Esophagus squamous epithelium (tissue), 5 donors: ENCODE measurements at places on chromosomes 3 and 15.

- DNase-seq: no peak
These were observed 20.3 kb downstream of the KLHDC8B start for GRCh38 chr3:49191741-49192140.

GRCh38 chr3:58202917-58203360, 7.8 kb downstream of the DNASE1L3 start:
- DNase-seq: no peak

DNA sequence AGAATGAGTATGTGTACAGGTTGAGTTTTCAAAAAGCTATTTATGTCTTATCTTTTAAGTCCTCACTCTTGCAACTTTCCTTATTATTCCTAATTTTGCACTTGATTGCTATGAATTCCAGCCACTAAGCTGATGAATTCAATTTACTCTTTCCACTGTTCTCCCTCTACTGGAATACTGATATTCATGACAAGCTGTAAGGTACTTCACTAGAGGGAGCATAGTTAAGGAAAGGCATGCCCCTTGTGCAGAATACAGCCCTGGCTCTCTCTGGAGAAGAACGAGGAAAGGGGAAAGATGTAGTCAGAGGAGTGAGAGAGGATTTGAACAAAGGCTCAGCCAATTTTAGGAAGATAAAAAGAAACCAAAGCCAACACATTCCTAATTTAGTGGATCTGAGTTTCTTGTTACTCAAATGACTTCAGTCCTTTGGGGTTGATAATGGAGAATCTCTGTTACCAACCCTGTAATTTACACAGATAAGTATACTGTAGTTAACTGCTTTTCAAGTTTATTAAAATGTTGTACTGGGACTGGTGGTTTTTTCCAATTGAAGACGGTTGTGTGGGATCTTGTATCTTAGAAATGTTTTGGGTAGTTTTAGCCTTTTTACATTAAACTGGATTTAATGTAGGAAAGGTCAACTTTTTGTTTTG, 4.0 kb downstream of the SCAANT1 start:
- DNase-seq: no peak

- no peak for DNase-seq
These were observed 63.5 kb downstream of the CHRD start for GRCh38 chr3:184443364-184443763.

- DNase-seq: no peak
These were observed 66.9 kb downstream of the DCLK3 start for GRCh38 chr3:36697229-36698001.

DNA sequence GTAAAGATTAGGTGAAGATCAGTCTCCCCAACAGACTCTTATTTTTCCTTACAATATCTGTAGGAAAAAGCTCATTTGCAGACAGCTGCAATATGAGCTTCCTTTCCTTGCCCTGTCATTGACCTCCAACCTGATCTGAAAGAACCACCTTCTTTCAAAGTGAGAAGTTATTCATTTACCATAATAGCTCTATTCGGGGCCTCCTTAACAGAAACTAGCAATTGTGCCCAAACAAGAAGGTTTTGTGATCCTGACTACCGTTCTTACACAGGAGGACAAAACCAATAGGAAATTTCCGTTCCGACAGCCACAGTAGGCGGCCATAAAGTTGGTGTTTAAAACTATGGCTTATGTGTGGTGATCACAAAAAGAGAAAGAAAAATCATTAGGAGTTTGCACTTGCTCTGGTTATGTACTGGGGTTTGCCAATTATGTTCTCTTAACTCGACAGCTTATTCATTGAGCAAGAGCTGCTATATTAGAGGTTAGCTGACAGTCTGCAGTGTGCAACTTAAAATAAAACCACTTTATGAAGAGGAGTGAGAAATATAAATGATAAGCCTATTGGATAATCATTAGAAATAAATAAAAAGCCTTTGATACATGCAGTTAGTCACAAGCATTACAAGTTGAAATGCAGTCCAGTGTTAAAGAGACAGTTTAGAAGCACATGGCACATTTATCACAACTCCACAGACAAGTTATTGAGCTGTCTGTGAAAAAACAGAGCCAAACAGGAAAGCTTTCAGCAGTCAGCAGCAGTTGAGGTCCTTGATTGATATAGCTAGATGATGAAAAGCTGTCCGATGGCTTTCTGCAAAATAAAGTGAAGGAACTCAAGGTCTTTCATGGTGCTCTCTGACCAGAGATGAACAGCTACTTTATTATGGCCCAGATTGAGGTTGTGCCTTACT, 199.8 kb downstream of the WDR72 start:
- DNase-seq: no peak

DNA sequence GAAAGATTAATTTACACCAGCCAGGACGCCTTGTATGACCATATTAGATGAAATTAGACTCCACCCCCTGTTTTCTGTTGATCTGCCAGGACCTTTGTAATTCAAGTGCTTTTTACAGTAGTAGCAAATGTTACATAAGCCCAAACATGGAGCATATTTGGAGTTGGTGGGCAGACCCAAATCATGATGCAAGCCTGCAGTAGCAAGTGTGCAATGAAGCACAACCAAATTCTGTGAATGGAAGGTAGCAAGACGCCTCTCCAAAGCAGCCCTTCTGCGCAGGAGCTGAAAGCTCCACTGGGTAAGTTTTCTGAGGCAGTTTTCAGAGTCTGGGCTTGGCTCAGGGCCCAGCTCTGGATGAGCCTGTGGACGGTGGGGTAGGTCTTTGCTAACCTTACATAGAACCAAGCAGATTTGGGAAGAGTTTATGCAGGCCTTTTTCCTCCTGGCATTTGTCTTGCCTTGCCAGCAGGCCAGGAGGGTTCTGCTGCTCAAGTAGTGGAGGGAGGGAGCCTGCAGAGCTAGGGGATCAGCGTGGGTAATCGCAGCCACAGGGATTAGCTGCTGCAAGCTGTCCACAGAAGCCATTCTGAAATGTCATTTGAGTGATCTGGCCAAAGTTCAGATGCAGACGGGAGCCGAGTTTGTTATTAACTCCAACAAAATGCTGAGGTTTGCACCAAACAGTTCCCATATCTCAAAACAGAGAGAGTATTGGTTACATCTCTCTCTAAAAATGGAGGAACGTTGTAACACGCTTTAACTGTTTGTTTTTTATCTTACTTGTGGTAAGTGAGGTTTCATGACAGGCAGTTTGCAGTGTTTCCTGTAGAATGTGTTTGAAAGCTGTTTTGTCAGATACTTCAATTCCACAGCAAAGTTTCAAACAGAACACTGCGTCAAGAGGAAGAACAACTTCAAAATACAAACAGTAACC, 55.4 kb downstream of the PSMD6 start:
- DNase-seq: no peak

- DNase-seq: no peak
These were observed 246.2 kb downstream of the LRTM1 start for GRCh38 chr3:54681706-54682105.

- DNase-seq: no peak
These were observed 12.3 kb upstream of the PCSK6 start for GRCh38 chr15:101501703-101502373.

DNA sequence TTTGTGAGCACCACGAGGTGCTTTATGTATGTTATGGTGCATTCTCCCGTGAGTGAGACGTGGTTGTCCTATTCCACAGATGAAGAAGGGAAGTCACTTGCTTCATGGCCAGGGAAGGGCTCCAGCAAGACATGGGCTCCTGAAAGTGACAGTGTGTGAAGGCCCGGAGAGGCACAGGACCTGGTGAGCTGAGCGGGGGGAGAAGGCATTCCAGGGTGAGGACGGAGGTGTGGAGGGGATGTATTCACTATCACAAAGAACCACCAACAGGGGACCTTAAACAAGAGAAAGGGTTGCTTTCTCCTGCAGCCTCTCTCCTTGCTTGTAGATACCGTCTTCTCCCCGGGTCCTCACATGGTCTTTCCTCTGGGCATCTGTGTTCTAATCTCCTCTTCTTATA, 139.1 kb downstream of the FBLN2 start:
- no peak for DNase-seq

- no peak for DNase-seq
These were observed 198.4 kb upstream of the LPP start for GRCh38 chr3:187955587-187955952.

- no peak for DNase-seq
These were observed 60.1 kb downstream of the MBNL1 start for GRCh38 chr3:152328841-152329240.

DNA sequence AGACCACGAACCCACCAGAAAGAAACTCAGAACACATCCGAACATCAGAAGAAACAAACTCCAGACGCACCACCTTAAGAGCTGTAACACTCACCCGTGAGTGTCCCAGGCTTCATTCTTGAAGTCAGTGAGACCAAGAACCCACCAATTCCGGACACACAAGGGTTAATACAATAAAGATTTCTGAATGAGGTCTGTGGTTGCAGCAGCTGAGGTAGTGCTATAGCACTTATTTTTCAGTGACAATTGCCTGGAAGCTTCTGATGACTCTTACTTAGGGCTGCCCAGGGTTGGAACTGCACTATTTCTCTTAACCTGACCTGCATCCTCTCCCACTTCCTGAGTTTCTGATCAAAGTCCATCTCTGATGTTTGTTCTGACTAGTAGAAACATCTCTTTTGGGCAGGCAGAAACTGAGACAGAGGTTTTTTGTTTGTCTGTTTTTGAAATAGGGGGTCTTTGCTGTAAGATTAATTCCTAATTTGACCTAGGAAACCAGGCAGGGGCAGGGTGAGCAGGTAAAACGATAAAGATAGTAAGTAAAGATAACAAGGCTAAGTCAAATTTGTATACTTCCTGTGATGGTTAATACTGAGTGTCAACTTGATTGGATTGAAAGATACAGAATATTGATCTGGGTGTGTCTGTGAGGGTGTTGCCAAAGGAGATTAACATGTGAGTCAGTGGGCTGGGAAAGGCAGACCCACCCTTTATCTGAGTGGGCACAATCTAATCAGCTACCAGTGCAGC, 169.1 kb downstream of the GAP43 start:
- DNase-seq: no peak

- no peak for DNase-seq
These were observed 7.2 kb upstream of the IVD start for GRCh38 chr15:40398413-40398873.

- DNase-seq: no peak
These were observed 205.9 kb downstream of the MBNL1 start for GRCh38 chr3:152474585-152474984.

DNA sequence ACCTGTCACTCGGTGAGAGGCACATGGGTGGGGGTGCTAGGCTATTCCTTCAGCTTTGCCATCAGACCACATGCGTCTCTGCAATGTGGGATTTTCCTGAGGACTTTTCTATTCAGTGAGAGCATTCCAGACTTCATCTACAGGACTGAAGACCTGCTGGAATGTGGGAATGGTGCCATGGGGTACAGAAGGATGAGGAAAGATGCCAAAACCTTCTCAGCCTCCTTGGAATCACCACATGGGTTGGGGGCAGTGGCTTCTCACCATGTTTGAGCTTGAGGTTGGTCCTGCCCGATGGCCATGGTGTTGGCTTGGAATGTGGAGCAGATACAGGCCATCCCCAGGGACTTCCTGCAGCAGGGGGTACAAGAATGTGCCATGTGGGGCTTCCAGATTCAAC, 80.9 kb upstream of the KLF13 start:
- DNase-seq: no peak

- DNase-seq: no peak
These were observed 401 bp downstream of the SEC11A start for GRCh38 chr15:84715441-84716035.

GRCh38 chr3:106920609-106921008, 456.6 kb upstream of the CCDC54 start:
- no peak for DNase-seq

GRCh38 chr3:59023612-59024011, 26.2 kb downstream of the CFAP20DC start:
- no peak for DNase-seq

DNA sequence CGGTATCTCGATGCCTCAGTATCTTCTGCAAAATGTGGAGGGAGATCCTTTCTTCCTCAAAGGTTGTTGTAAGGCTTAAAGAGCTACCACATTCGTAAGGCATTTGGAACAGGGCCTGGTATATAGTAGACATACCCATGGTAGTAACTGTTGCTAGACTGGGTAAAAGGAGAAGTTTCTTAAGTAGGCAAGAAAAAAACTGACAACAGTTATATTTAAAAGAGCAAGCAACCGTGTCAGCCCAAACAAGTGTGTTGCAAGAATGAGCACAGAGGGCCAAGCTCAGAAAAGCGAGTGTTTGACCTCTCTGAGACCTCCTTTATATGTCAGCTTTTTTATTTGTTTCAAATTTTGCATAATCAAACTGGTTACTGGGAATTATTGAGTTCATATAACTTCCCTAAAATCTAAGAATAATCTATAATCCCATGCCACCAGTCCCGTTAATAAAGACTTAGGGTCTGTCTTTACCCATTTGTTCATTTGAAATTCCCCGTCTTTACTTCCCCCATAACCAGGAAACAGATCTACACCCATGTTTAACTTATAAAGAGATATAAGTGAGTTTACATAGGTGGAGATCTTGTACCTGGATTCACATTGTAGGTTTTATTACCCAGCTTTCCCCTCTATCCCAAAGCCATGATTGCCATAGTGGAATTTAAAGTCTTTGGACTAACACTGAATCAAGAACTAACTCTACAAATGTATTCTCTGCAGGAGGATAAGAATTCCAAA, 7.3 kb downstream of the B3GNT5 start:
- DNase-seq: no peak

DNA sequence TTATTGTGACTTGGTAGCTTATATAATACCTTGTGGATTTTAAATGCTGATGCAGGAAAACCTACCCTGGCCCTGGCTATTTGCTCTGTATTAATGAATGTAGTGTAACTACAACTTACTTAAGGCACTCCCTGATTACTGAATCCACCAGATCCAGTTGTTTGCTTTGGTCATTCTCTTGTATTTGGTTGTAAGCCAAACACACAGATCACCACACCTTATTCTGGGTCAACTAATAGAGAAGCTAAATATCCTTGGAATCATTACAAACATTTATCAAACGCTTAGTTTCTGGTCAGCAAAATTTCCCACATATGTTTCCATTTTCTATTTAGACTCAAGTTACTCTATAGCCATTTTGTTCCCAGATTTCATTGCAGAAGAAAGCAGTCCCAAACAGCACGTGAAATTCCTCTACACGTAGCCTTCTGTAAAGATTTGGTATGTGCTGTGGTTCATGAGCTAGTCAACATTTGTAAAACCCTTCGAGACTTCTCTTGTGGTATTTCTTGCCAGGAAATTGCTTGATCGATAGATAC, 322.6 kb downstream of the MEX3B start:
- no peak for DNase-seq

DNA sequence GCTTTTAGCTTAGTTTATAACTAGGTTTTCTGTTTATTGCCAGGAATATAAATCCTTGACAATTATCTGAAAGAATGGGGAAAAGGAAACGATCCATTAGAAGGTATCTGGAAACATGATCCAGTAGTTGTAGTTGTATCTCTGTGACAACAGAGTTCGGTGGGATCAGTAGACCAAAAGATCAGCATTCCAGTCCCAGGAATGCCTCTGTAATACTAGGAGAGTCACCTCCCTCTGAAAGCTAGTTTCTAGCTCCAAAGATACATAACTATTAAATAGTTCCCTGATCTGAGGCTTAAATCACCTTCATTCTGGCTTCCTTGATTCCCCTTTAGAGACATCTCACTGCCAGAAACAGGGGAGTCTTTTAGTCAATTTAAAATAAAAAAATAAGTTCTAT, 34.1 kb downstream of the MB21D2 start:
- no peak for DNase-seq

- DNase-seq: no peak
These were observed 85.2 kb upstream of the ADAMTS17 start for GRCh38 chr15:100426937-100427336.
